Neuronal stem cell (in vitro differentiated cells): ENCODE measurements at places on chromosomes 4 and X.

DNA sequence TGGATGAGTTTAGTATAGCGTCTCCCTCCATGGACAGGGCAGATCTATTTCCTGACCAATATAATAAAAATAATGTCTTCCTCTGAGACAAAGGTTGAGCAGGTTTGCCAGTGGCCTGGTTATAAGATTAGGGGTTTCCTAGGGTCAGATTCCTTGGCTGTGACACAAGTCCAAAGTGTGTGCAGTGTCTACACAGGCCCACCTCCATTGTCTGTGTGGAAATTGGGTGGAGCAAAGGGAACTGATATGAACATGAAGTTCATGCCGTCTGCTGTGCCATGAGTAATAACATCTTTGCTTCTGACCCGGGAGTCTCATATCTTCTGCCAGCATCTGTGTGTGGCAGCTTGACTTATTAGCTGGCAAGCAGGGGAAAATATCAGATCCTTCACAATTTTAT lies 187.7 kb upstream of the BOD1L1 start:
- no peak for DNase-seq

DNA sequence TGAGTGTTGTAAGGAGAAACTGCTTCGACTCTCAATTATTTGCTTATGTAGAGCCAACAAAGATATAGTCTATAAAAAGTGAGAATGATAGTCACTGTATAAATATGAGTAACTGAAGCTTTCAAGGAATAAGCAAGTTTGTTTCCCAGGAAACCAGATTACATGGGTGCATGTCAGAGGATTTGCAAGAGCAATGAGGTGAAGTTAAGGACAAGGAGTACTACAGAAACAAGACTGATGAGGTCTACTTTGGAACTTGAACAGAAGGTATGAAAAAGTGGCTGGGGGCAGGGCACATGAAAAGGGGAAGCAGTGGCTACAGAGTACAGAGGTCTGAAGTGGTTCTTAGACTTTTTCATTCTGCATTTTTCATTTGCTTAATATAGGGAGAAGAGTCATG lies 321.0 kb upstream of the CXXC4 start:
- no peak for DNase-seq

DNA sequence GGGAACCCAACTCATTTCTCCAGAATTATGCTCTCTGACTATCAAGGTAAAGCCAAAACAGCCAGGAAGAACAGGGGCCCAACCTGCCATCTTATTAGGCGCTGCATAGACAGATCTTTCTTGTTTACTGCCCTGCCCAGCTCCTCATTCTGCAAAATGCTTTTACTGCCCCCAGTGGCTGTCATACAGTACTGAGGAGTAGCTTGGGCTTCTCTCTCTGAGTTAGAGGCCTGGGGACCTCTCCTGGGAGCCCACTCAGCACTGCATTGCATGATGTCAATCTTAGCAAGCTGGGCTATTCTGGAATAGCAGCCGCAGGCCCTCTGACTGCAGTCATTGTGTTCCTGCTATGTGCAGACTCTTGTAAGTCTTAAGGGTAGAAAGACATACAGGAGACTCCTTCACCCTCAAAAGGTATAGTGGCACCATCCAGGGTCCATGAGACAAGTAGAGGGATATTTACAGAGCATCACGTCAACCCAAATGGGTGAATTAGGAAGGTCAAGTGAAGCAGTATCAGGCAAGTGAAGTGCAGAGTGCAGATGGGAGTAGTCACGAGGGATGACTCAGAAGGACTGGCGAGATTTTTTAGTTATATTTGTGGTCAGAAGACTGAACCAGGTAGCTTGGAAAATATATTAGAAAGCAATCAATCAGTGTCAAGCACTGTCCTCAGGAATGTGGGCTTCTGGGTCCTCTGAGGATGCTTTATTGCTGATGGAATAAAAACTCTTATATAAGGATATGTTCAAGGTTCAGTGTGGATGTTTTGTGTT lies 294.1 kb upstream of the SFRP2 start:
- peak; percentile 8 for DNase-seq

DNA sequence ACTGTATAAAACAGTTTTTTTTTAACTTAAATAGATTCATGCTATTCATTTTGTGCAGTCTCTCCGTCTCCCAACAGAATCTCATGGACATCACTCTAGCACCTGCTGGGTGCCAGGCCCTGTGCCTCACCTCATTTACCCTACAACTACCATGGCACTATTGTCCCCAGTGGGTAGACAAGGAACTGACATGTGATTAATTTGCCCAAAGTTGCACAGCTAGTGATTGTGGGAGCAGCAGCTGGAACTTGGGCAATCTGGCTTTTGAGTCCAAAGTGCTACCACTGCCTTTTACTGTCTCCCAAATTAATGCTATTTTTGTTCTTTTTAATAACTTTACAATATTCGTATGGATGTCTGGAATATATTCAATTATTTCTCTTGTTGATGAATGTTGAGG lies 11.2 kb upstream of the PGRMC2 start:
- DNase-seq: no peak

- no peak for DNase-seq
These were observed 84.9 kb downstream of the DMD start for GRCh38 chrX:33126469-33126868.

- no peak for DNase-seq
These were observed 1.3 kb upstream of the CCNI start for GRCh38 chr4:77076889-77077635.

DNA sequence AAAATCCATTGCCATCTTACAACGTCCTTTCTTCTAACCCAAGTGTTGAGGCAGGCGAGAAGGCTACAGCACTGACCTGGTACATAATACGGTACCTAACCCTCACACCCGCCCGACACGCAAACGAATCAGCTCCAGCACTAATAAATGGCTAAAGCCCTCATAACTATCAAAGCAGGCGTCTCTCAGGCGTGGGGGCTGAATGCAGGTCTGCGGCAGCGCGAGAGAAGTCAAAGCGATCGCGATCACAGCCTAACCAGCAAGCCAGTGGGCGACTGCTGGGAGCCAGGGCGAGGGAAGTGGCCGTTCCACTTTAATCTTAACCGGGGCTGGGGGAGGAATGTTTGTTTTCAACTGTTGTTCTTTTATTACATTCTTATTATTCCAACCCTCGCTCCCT lies 1.5 kb downstream of the CDX4 start:
- DNase-seq: no peak

GRCh38 chr4:8707045-8707781 lies 114.6 kb downstream of the CPZ start:
- no peak for DNase-seq

GRCh38 chrX:74492720-74493201 lies 71.5 kb downstream of the SLC16A2 start:
- peak; percentile 29 for DNase-seq

GRCh38 chr4:30763321-30763727 lies 43.2 kb downstream of the PCDH7 start:
- DNase-seq: no peak

DNA sequence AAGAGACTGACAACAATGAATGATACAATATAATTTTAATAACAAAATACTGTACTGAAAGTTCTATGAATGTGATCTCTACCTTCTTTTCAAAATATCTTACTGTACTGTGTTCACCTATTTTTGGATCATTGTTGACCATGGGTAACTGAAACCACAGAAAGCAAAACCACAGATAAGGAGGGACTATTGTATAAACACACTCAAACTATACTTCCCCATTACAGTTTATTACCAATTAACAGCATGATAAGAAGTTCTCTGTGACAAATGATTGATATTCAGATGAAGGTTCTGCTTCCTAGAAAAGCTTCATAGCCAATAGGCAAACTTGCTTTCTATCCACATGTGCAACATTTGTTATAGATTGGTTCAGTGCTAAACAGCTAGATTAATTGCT lies 50.1 kb downstream of the GABRG1 start:
- no peak for DNase-seq

GRCh38 chr4:156194896-156195295 lies 241.2 kb upstream of the CTSO start:
- DNase-seq: no peak

DNA sequence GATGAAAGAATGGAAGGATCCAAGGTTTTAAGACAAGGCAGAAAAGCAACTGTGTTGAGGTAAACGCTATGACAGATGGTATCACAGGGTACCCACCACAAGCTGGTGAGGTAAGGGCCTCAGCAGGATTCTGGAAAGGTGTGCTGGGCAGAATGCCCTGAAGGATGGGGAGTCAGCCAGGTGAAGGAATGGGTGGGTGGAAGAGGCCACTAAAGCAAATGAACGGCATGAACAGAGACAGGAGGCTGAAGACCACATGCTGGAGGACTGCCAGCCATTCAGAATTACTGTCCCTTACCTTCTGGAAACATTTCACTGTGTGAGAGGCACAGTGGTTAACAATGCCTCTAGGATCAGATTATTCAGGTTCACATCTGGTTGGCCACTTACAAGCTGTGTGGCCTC lies 23.6 kb downstream of the GPRIN3 start:
- no peak for DNase-seq

GRCh38 chr4:107799669-107800450 lies 24.9 kb upstream of the SGMS2 start:
- no peak for DNase-seq

DNA sequence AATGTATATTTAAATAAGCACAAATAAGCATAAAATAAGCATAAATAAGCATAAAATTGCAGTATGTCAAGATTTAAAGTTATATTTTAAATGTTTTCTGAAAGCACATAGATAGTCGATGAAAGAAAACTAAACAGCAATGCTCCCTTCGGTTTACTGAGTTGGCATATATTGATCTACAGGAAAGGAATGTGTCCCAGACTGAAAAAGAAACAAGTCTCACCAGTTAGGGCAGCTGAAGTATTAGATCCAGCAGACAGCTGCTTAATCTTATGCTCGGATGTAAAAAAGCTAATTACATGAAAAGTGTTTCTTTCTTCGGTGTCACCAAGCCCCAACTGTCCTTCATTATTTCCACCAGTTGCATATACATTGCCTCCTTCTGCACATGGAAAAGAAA lies 8.7 kb downstream of the RPGR start:
- no peak for DNase-seq

- no peak for DNase-seq
These were observed 106.3 kb upstream of the CBR4 start for GRCh38 chr4:169116270-169116901.

GRCh38 chr4:5078009-5078408 lies 26.7 kb downstream of the STK32B start:
- no peak for DNase-seq

DNA sequence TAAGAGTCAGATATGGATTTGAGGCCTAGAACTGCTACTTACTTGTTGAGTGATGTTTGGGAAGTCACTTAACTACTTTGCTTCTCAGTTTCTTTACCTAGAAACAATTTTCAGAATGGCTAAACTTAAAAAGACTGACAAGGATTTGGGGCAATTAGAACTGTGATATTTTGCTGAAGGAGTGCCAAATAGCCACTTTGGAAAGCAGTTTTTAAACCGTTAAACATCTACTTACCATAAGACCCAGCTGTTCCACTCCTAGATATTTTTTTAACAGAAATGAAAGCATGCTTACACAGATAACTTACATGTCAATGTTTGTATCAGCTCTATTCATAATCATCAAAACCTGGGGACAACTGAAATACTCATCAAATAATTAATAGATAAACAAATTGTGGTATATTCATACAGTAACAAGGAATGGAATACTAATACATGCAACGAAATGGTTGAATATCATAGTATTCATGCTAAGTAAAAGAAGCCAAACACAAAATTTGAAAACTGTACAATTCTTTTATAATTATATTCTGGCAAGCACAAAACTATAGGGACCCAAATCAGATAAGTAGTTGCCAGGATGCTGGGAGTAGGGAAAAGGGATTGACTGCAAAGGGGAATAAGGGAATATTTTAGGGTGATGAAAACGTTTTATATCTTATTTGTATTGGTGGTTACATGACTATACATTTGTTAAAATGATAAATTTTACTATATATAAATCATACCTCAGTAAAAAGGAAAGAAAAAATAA lies 24.0 kb downstream of the RPA4 start:
- no peak for DNase-seq

GRCh38 chr4:43457866-43458265 lies 565.4 kb downstream of the GRXCR1 start:
- no peak for DNase-seq

GRCh38 chr4:39620551-39621313 lies 17.9 kb downstream of the SMIM14 start:
- DNase-seq: no peak
